ENCODE measurements at places on chromosomes 16 and 17.
A peak's percentile ranks its signal among the peaks of the same experiment; 100 is the strongest.

DNA sequence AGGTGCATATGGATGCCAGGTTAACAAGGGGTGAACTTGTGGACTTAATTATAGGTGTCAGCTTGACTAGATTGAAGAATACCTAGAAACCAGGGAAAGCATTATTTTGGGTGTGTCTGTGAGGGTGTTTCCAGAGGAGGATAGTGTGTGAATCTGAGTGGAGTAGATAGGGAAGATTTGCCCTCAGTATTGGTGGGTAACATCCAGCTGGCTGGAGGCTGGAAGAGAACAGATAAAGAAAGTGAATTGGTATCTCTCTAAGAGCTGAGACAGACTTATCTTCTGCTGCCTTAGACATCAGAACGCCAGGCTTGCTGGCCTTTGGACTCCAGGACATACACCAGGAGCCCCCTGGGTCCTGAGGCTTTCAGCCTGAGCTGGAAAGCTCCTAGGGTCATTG, 75.2 kb downstream of the CDRT15 start:
- no peak for DNase-seq

DNA sequence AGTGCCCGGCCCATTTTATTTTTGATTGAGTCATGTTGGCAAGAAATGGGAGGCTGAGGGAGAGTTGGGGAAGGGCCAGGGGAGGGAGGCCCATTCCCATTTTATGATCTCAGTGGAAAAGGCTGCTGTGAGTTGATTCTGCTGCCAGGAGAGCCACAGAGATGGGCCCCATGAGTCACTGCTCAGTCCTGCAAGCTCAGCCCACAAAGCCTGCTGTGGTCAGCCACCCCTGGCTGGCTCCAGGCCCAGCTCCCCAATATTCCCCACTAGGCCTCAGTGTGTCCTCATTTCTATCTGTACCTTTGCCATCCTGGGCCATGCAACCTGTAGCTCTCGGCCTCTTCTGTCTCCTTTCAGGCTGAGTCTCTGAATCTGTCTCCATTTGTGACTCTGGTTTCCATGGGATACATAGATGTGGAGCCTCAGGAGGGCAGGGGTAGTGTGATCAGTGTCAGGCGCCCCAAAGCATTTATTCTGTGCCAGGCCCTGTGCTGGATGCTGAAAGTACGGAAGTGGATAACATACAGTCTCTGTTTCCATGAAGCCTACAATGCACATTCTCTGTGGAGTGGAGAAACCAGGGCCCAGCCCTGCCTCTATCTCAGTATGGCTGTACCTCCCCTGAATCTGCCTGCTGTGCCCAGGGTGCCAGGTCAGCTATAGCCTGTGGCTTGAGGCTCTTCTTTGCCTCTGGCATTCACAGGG, 1.9 kb upstream of the PLEKHG4 start:
- peak; percentile 95 for DNase-seq

- DNase-seq, result no peak
Measured at GRCh38 chr16:65698791-65699321, 577.0 kb upstream of the CDH11 start.

DNA sequence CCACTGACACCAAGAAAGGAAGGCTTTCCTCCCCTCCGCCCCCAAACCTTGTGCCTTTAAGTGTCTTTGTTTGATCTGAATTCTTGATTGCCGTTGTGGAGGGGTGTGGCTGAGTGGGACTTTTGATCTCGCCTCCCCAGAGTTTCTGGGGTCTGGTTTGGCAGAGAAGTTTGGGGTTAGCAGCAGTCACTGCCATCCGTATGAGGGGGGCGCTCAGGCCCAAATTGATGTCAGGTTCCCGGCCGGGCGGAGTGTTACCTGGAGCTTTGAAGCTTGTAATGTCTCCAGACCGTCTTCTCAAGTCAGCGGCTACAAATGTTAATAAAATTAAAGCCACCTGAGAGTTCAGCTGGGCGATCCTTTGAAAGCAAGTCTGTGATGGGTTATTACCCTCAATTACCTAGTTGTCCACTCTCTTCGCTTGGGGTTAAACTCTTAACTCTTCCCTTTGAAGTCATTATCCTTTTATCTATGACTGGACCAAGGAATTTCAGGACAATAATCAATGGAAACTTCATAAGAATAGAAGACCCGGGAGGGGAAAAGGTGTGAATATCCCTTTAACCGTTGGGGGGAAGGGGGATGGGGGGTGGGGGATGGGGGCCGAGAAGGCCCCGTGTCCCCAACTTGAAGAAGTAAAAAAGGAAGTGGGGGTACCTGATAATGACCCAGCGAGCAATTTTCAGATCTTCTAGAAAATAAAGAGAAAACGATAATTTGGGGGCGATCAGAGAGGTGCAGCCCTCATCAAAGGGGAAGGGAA, 31.8 kb upstream of the AXIN2 start:
- no peak for DNase-seq

- no peak for DNase-seq
Measured at GRCh38 chr17:58487589-58488427, at the start of gene HSF5. HSF5 (minus strand) TSS chr17:58488408; CDS start chr17:58488274, 134 bp downstream.

DNA sequence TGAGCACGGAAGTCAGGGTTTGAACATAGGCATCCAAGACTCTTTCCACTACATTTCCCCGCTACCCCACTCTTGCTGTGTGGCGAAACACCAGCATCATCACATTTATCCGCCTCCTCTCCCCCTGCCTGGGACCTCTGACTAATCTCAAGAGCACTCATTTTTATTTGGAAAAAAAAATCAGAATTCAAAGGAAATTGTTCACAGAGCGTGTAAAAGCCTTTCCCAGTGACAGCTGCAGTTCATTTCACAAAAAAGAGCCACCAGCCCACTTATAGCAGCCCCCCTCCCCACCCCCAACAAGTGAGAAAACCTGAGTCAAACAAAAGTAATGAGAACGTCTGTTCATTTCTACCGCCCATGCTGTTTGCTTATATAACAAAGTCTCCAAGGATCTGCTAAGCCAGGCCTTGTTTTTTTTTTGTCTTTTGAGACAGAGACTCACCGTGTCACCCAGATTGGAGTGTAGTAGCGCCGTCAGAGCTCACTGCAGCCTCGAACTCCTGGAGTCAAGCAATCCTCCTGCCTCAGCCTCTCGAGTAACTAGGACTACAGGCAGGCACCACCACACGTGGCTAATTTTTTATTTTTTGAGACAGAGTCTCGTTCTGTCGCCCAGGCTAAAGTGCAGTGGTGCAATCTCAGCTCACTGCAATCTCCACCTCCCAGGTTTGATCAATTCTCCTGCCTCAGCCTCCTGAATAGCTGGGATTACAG, 48.3 kb upstream of the HAPSTR1 start:
- DNase-seq, result peak; percentile 5

DNA sequence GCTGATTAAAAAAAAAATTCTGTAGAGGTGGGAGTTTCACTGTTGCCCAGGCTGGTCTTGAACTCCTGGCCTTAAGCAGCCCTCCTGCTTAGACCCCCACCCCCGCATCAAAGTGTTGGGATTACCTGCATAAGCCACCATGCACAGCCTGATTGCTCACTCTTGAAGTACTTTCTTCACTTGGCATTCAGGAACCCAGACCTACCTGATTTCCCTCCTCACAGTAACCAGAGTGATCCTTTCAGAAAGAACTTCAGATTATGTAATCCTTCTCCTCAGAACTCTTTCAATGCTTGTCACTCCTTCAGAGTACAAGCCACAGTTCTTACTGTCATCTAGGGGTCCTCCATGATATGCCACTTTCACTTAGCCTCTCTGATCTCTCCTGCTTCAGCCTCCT, 1.4 kb downstream of the EFCAB13 start:
- no peak for DNase-seq

DNA sequence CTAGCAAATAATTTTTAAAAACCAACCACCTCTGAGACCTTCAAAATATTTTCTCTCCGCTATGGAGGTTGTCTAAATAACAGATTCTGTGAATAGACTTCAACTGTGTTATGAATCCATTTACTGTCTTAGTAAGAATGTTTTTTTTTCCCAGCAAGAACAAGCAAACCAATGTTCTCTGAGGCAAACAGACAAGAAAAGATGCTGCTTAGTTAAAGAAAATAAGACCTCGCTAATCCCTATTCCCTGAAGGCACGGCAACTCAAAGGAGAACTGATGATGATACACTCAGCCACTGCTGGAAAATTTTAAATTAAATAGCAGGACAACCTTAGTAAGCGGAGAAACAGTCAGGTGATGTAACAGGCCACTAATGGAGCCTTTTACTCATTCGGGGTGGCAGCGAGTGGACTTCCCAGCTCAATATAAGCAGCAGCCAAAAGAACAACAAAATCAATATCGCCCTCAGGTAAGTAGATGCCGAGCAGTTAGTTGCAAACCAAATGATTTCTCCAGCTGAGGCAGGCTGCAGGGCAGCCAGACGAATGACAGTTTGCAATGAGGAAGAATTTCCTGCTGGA, 81.8 kb downstream of the CPPED1 start:
- no peak for DNase-seq

- DNase-seq, result no peak
Measured at GRCh38 chr17:68344701-68345136, 53.4 kb downstream of the ARSG start.

DNA sequence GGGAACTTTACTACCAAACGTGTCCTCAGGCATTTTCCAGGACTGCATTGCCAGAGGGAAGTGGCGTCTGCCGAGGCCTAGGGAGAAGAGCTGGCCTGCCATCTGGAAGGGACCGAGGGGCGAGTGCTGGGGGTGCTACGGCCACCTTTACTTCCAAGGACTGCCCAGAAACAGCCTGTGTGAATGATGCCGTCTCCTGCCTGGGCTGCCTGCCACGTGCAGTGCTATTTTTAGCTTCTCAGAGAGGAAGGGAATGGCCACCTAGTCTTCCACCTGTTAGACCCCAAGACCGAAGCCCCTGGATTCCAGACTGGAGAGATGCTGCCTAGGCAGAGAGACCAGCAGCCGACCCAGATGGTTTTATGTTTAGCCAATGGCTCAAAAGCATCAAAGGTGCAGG, 57.2 kb downstream of the VAC14 start:
- no peak for DNase-seq
